Kidney tubule cell (primary cell): ENCODE measurements at places on chromosomes 7 and 10.

DNA sequence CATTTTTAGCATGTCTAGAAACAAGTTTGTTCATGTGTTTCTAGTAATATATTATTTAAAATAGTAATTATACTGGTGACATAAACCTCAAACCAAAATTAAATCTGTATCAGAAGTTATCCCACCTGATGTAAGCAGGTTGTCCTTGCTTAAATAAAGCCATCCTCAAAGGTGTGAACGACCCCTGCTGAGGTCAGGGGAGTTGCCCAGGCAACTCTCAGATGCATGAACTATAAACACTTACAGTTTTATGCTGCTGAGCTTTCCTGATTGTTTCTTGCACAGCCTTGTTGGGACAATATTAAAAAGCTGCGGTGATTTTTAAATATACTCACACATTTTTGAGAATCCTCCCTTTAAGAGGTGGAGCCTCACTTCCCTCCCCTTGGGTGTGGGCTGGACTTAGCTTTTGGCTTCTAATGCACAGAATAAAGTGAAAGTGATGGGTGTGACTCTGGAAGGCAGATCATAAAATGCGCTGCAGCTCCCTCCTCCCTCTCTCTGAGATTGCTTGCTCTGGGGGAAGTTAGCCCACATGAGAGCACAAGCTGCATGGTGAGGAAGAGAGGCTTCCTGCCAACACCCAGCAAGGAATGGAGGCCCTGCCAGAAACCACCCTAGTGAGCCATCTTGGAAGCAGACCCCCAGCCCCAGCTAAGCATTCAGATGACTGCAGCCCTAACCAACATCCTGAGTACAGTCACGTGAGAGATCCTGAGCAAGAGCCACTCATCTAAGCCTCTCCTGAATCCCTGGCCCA is 152.7 kb downstream of the SKIDA1 start:
- peak; percentile 70 for DNase-seq

DNA sequence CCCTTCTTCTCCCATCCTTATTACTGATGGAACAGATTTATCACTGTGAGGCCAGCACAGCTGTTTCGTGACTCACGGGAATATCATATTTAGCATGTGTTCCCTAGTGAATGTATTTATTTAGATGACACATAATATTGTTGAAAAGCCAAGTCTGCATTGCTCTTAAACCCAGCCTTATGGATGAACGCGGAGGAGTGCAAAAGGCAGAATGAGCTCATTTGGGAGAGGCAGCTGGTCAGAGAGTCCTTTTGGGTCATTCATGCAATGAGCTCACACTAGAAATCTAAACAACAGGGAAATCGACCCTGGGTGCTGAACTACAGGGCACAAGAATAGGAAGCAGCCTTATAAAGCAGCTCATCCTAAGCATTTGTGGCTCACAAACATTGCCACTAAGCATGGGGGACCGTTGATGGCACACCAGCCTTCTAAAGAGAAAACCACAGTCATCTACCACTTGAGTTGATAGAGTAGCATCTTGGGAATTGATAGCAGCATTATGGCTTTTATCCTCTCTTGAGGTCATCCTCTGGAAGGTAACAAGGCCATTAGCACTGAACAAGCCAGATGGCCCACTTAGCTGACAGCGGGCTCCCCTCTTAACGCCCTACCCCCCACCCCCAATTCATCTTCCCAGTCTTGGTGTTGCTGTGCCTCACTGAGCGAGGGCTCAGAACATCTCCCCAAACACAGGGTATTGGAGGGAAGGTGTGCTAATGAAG is 32.9 kb upstream of the SDK1 start:
- DNase-seq: peak; percentile 48

DNA sequence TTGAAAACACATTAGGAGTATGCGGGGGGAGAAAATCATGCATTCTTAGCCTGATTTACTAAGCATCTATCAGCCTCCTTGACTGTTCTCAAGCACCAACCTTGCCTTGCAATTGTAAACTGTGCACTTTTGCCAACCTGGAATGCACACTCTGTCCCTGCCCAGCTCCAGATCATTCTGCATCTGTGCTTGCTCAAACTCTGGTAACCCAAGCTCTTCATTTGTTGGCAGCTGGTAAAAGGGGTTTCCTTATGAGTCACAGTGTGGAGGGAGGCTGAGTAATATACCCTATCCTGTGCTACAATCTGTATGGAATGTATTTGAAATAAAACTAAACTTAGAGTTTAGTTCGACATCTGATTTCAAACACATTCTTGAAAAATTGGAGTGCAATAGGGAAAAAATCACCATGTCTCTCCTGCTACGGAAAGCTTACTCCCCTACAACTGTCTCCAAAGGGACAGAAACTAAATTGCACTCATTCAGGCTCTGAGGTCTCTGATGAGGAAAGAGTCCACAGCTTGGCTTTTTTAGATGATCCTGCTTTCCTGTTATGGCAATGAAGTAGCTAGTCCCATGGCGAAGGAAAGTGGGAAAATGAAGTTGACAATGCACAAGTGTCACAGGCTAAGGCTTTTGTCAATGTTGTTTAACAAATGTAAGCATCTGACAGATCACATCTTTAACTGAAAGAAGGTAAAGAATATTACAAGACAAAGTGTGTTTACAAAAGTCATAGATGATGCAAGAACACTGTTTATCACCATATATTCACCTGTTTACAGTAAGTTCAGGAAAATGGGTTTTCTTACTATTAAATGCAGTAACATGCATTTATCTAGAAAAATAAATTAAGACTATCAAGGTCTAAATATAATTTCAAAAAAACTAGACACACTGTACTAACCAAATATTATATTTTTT is 61.9 kb downstream of the TES start:
- peak; percentile 95 for DNase-seq

- DNase-seq: no peak
These were observed 69.3 kb downstream of the ADRA2A start for GRCh38 chr10:111146025-111146640.

GRCh38 chr10:89805599-89806013 is 104.2 kb downstream of the KIF20B start:
- no peak for DNase-seq

DNA sequence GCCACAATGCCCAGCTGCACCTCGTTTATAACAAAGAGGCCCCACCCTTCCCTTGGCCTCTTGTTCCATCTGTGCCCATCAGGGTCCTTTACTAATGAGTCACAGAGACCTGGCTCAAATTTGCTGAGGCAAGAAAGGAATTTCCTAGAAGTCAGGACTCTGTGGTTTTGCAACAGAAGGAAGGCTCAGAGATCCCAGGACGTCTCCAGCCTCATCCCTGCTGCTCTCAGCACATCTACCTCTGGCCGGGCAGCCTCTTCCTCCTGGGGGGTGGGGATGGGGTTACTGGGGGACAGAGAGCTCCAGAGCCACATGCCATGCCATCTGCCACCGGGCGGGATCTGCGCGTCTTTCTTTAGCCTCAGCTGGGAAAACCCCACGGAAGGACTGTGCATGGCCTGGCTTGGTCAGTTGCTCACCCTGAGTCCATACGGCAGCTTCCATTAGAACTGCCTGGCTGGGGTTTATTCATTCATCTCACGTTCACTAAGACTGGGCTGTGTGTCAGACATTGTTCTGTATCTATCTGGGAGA is 41.9 kb upstream of the PSMG3 start:
- peak; percentile 90 for DNase-seq

- DNase-seq: peak; percentile 50
These were observed 37.3 kb downstream of the DNAH11 start for GRCh38 chr7:21580073-21580521.

DNA sequence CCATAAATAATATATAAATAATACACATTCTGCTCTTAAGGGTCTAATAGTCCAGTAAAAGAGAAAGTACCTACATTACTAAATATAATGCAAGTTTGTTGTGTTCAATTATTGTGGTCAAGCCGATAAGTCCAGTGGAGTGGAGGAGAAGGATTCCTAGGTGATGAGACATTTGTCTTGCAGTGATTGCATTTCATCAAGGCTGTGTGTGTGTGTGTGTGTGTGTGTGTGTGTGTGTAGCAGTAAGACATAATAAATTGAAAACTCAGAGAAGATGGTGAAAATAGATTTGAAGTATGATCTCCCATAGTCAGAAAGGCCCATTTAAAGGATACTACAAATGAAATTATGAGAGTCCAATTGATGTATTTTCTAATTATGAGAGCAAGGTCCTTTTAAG is 192.5 kb upstream of the SEMA3C start:
- peak; percentile 91 for DNase-seq

DNA sequence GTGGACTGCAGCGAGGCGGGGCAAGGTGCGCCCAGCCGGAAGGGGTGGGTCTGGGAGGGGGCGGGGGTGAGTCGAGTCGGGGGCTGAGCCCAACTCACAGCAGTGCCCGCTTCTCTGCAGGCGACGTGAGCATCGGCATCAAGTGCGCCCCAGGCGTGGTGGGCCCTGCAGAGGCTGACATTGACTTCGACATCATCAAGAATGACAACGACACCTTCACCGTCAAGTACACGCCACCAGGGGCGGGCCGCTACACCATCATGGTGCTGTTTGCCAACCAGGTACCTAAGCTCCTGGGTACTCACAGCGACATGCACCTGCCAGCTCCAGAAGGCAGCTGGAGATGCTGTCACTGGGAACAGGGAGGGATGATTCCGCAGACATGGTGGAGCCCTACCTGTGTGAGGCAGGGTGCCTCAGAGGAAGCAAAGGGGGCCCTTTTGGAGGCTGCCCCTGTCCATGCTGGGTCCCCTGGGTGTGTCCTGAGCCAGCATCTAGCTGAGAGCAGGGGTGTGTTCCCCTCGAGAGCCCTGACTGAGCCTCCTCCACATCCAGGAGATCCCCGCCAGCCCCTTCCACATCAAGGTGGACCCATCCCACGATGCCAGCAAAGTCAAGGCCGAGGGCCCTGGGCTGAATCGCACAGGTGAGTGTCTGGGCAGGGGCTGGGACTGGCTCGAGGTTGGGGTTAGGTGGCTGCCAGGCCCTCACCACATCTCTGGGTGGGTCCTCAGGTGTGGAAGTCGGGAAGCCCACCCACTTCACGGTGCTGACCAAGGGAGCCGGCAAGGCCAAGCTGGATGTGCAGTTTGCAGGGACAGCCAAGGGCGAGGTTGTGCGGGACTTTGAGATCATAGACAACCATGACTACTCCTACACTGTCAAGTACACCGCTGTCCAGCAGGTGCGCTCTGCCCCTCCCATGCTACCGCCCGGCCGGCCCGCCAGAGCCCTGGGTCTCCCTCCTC is 12.8 kb downstream of the FLNC start:
- no peak for DNase-seq

GRCh38 chr10:108616559-108617285 is 1306.6 kb downstream of the XPNPEP1 start:
- DNase-seq: no peak

GRCh38 chr7:153835712-153836265 is 216.4 kb upstream of the DPP6 start:
- peak; percentile 67 for DNase-seq

DNA sequence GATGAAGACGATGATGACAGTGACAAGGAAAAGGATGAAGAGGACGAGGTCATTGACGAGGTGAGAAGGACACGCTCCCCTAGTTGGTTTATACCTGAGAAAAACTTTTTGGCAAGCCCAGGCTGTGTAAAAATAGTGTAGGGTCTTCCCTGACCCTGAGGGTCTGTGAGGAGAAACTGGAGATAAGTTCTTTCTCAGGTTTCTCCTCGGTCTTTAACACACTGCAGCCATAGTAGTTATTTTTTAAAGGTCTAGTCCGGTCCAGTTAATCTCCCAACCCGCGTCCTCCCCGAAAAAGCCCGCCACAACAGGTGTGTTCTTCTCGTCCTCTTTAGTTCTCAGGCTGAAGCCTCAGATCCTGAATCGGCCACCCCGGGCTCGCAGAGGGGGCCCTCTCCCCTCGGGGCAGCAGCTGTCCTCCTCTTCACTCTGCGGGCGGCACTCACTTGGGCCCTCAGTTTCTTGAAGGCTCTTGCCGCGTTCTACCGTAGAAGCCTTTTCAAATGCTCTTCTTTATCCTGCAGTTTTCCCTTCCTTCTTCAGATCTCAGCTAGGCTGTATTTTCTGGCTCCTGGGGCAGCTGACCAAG is 411 bp downstream of the BCCIP start:
- peak; percentile 5 for DNase-seq

GRCh38 chr10:77849039-77849664 is 77.4 kb downstream of the DLG5 start:
- no peak for DNase-seq

GRCh38 chr10:102450124-102450373 is 1.3 kb downstream of the C10orf95 start:
- no peak for DNase-seq

GRCh38 chr7:40211276-40212003 is 76.6 kb downstream of the SUGCT start:
- no peak for DNase-seq

DNA sequence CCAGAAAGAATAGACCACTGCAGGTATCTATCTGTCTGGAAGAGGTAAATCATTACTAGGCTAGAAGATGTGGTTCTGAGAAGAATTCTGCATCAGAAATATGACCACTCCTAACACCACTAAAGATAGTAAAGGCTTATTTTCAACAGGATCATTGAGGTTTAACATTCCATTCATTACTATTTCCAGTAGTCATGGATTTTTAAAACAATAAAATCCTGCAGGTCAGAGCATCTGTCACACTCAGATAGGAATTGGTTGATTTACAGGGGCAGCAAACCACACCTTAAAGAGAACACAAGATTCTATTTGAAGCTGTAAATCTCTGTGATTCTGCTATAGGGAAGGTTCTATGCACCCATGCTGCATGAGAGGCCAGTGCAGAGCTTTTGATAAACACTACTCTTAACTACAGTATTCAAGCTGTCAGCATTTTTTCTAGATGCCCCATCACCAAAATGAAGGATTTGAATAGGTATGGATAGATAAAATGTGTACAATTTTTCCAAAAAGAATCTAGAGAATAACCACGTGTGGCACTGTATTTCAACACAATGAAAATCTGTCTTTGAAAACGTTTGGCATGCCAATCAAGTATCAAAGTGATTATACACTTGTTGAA is 14.6 kb downstream of the LRRC17 start:
- peak; percentile 95 for DNase-seq
